Uterus (tissue), 4 donors: ENCODE measurements at places on chromosomes 11 and 22.

DNA sequence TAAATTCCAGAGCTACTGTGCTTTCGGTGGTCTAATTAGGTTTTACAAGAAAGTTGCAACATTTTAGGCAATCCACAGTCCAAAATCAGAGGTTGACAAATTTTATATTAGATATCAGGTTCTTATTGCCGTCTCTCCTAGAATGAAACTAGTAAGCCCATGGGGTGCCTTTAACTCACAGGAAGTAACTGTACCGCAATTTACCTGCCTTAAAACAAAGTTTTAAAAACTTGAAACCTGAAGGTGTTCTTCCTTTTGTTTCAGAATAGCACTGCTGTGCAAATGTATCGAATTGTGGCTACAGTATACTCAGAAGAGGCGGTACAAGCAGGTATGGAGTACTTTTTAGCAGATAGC, 77.2 kb downstream of the PISD start:
- DNase-seq = no peak

- no peak for DNase-seq
Measured at GRCh38 chr22:28931844-28932567, 48.6 kb downstream of the ZNRF3 start.

GRCh38 chr22:34934261-34934660, 131.7 kb upstream of the ISX start:
- no peak for DNase-seq

- DNase-seq = peak; percentile 44
Measured at GRCh38 chr11:110069158-110069737, 23.9 kb upstream of the ZC3H12C start.

DNA sequence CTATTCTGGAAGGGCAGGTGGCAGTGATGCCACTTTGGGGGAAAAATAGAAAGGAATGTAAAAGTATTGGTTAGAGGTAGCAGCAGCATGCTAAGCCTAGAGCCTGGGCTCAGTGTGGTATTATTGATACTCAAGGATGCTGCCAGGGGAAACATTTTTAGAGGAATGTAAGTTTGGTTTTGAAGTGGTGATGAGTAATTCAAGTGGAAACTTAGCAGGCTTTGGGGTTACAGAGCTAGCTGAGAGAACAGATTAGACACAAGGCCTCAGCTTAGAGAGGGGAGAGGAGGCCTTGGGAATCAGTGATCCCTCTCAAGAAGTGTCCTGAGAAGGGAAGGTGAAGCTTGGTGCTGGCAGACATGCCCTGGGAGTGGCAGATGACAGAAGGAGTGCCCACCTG, 32.9 kb upstream of the DDI1 start:
- DNase-seq = no peak

DNA sequence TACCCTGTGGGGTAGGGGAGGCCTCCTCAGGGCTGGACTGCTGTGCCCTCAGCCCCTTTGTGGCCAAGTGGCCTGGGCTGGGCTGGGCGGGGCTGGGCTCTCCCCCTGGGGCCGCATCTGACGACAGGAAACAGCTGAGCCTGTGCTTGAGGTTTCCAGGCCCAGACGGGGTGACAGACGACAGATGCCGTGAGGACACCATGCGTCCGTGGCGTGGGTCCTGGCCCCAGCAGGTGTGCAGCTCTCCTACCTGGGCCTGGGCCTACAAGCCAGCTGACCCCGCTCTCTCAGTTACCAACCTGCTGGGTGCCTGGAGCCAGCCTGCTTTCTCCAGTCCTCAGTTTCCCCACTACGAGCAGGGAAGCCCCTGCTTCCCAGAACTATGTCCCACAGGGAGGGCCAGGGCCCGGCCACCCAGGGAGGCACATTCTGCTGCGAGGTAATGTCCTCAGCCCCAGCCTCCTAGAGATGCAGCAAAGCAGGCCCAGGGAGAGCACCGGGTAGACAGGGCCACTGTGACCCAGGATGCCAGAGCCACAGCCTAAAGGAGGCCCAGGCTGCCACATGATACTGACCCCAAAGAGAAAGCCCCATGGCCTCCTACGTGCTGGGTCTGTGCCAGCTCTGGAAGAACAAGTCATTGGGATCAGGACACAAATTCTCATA, 181.3 kb downstream of the IGLL1 start:
- no peak for DNase-seq

- DNase-seq = no peak
Measured at GRCh38 chr11:122137078-122137793, 21.2 kb upstream of the BLID start.

DNA sequence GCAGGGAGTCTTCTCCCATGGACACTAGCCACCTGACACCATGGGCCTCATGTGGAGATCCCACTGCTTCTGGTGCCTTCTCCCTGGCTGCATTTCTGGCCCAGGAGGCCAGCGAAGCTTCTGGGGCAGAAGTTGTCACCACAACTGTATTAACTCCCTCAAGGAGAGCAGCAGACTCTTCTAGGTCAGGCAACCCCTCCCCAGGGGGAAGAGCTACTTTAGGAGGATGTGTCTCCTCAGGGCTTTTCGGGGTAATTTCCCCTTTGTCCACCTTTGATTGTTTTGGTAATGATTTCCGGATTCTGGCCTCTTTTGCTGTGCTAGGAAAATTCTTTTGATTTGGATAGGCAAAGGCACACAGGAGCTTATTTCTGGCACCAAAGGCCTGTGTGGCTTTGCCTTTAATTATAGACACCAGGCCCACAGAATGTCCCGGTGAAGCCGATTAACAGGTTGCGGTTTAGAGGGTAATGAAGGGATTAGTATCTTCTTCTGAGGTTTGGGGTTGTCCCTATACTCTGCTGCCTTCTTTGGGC, 8.9 kb upstream of the UCP2 start:
- no peak for DNase-seq

DNA sequence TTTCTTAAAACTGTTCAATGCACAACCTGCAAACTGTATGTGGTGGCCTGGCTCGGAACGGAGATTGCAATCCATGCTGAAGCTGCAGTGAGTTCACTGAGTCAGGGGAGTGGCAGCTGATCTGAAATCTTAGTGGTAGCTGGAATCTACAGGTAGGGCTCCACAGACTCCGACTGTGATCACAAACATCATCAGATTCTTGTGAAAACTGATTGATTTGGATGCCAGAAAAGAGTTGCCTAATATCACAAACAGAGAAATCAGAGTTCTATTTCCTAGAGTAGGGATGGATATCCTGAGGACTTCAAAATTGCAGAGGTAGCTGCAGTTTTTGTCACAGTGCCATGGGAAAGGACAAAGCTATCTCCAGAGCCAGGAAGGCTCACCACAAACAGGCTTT, 57.5 kb upstream of the SC5D start:
- no peak for DNase-seq

- DNase-seq = no peak
Measured at GRCh38 chr11:69818603-69819441, at the start of gene FGF3. TSS of gene FGF3 (minus strand) at chr11:69819416. CDS start at chr11:69818933, 483 bp downstream.

DNA sequence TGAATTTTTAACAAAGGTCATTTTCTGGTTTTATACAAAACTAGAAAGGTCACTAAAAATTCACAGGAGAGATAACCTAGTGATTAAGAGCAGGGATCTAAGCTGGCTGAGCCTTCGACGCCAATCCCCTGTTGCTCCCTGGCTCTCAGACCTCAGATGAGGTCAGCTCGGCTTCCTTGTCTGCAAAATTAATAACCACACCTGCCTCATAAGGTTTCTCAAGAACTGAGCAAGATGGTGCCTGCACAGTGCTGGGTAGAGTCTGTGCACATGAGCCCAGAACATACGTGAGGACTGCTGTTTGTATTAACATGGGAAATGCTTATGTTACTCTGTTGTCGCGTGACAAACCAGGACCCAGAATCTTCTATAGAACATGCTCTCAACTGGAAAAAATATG, 24.4 kb upstream of the CD5 start:
- no peak for DNase-seq

DNA sequence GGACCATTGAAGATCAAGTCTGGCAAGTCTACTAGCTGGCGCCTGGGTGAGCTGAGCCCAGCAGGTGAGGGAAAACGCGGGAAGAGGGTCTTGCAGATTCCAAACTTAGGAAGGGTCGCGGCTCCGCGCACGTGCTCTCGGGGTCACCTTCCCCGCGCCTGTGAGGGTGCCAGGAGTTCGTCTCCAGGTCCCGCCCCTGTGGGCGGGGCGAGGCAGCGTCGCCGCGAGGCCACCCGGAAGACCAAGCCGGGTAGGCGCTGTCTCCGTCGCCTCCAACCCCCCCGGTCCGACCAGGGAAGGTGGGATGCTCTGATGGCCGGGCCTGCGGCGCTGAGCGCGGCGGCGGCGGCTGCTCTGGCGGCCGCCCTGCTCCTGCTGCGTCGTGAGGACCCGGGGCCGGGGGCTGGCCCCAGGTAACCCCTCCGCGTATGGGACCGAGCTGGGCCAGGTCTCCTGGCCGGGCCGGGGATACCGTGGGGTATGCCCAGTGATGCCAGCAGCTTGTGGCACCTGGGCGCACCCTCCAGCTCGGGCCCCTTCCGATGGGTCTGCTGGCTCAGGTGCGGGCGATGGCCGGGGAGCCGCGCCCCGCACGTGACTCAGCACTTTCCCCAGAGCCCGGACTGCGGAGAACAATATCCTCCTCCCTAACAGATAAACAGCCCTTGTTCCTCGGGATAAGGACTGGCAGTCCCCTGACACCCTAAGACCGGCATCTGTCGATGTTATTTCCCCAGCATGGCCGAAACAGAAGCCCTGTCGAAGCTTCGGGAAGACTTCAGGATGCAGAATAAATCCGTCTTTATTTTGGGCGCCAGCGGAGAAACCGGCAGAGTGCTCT, at the start of gene HTATIP2:
Gene HTATIP2 (plus strand): TSS at position 215 of the 841 bp plus-strand sequence. CDS start 524 bp downstream, at position 739.
- DNase-seq = peak; percentile 56

- DNase-seq = no peak
Measured at GRCh38 chr11:2328656-2329354, 27.0 kb downstream of the TSPAN32 start.

- DNase-seq = no peak
Measured at GRCh38 chr11:1744891-1745700, 5.3 kb downstream of the IFITM10 start.

- DNase-seq = no peak
Measured at GRCh38 chr11:199782-200181, 6.9 kb downstream of the SCGB1C1 start.

- no peak for DNase-seq
Measured at GRCh38 chr11:60910711-60911380, 3.1 kb upstream of the TMEM109 start.

GRCh38 chr11:109929308-109929707, 163.9 kb upstream of the ZC3H12C start:
- DNase-seq = no peak

GRCh38 chr11:74559934-74560309, 32.5 kb upstream of the POLD3 start:
- no peak for DNase-seq

DNA sequence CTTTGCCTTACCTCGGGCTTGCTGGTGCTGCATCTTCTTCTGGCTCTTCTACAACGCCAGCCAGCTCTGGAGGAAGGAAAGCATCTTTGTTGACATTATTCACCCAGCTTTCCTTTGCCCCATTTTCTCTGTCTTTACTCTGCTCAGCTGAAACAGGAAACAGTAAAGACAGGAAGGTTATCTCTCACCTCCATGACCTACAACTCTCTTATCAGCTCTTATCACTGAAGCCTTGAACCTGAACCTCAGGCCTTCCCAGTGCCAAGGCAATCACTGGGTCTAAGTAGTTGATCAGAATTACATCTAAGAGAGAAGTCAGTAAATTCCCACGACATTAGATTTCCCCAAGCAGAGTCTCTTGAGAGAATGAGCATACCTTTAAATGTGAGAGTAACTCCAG, 59.6 kb upstream of the CCDC89 start:
- DNase-seq = no peak

DNA sequence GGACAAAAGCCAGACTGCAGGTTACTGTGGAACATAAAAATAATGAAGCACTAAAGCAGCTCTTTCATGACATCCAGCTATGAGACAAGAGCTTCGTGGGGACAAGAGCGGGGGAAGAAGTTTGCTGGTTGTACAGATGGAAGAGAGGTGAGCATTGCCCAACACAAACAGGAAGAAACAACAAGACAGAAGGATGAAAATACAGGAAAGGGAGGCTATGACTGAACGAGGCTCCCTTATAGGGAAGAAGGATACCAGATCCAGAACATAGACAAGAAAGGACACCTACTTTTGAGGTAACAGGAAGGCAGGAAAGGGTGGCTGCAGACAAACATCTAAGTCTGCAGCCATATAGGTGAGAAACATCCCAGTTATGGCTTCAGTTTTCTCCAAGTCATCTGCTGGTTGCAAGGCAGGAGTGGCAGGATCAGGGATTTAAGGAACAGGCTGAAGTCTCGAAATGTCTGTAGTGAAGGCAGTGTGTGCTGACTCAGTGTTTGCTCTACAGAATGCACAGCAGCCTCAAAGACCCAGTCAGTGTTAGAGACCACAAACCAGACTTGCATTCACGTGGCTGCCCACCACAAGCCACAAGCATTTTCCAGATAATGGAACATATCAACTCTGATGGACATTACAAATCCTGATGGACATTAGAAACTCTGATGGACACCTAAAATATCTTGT, 1.9 kb downstream of the CLTCL1 start:
- DNase-seq = no peak

- no peak for DNase-seq
Measured at GRCh38 chr11:115659061-115659963, 155.1 kb upstream of the CADM1 start.

DNA sequence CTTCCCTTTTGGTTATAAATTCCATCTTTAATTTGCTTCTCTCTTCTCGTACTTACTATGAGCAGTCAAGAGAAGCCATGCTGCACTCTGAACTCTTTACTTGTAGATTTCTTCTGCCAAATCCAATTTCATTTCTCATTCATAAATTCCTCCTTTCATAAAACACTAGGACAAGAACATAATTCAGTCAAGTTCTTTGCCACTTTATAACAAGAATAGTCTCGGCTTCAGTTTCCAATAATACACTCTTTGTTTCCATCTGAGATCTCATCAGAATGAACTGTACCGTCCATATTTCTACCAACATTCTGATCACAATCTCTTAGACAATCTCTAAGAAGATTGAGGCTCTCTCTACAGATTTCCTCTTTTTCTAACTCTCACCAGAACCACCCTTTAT, 25.1 kb downstream of the IZUMO1R start:
- DNase-seq = no peak

DNA sequence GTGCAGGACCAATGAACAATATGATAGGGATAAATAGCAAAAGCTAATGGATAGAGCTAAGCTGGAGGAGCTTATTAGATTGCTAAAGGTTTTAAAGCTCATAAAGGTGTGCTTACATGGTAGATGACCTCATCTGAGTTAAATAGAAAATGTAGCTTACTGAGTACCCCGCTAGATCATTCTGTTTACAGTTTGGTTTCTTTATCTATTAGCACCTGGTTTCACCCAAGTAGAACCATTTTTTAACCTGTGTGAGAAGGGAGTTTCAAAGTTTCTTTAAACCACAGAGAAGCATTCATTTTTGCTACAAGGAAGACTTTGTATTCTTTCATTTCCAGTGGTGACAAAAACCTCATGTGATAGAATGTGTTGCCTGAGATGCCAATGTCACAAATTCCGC, 1778.0 kb downstream of the LRRC4C start:
- no peak for DNase-seq
